ENCODE measurements at places on chromosomes 12 and 14.

GRCh38 chr14:55706365-55706684, 126.3 kb downstream of the KTN1 start:
- no peak for DNase-seq

GRCh38 chr12:13093848-13094220, 9.6 kb downstream of the GSG1 start:
- no peak for DNase-seq

GRCh38 chr12:117342682-117343081, 18.7 kb downstream of the NOS1 start:
- no peak for DNase-seq

DNA sequence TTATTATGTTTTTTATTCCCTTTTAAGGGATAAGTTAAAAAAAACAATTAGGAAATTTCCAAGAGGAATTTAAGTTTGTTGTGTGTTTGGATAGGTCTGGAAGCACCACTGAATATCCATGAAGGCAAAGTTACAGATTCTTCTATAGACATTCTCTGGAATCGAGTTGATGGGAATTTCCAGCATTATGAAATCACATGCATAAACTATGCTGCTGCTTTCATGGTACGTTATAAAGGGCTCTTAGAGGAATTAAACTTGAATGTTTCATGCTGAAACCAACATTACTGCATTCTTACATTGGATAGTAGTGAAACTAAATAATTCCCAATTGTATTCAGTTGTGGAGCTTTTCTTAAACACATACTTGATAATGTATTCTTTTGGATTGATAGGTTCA, 21.5 kb upstream of the PTPRQ start:
- DNase-seq: no peak

DNA sequence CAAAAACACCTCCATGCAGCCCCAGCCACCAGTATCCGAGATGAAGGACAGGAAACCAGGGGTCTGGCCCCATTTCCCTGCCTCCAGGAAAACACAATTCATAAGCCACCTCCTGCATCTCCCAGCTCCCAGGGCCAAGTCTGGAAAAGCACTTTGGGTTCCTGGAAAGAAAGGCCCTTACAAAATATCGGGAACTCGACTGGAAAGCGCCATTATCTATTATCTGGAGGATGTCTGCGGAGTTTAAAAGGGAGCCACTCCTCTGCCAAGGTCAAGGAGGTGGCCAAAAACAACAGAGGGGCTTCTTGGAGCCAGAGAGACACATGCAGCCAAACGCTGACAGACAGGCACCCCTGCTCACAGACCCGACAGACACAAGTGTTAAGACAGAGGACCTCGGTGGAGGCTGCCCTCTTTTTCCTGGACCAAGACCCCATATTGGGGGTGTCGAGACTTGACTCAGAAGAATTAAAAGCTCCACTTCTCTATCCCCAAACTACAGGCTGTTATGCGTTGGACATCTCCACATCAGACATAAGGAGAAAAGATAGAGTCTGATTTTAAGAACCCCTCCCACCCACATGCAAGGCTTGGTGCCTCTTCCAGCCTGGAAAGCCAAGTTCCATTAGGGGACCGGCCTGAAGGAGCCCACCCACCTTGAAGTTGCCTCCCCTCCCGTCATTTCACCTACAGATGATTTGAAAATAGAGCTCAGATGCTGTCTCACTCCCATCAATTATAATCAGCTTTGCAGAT, 9.6 kb downstream of the ACTN1 start:
- DNase-seq: no peak

All from NCI-H2029 (cell line).